ENCODE measurements at places on chromosomes 16 and 17.
A peak's percentile ranks its signal among the peaks of the same experiment; 100 is the strongest.

- no peak for DNase-seq
Observed at GRCh38 chr17:82097919-82098168, 192 bp downstream of the FASN start.

GRCh38 chr17:20123209-20123608 is 114.0 kb downstream of the SPECC1 start:
- DNase-seq, result no peak

DNA sequence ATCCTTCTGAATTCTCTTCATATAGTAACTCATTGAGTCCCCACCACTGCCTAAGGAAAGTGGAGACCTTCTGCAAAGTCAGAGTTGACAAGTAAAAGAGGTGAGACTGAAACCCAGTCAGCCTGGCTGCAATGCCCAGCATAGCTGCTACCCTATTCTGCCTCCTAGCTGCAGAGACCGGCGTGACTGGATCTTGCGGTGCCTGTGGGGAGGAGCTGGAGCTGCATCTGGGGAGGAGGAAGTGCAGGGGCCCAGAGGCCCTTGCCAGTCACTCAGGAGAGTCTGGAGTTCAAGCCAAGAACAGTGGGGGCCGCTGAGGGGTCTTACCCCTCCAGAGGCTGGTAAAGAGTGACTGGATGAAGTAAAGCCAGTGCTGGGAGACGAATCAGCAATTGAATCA is 35.0 kb upstream of the ZNF423 start:
- no peak for DNase-seq

DNA sequence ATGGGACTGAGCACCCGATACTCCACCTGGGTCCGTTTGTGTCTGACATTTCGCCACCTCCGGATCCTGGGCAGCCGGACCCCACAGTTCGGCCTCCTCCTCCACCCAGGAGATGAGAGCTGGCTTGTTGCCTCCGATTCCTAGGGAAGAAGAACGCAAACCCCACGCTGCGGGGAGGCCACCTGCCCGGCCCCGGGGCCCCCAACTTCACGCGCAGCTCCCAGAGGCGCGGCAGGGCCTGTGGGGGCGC is 542 bp downstream of the ZNF764 start:
- DNase-seq, result peak; percentile 26

DNA sequence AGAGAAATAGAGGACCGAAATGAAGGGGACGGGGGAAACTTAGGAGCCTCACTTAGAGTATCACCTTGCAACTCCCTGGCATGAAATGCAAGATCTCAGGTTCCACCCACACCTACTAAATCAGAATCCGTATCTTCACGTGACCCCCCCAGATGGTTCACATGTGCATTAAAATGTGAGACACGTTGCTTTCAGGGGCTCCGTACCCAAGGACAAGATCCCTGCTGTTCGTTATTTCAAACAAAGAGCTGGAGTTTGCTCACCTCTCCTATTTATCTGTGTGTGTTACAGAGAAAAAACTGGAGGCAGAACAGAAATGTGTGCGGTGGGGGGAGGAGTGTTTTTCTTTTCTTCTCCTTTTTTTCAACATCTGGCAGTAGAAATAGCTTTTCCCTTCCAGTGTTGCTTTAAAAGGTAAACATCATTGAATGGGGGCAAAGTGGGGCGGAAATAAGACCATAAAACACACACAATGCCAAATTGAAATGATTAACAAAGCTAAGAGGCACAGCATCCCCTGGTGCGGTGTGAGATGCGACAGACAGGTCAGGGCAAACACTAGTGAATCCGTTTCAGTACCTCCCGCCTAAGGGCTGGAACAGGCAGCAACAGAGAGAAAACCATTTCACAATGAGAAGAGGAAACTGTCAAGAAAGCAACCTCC is 145.4 kb downstream of the SOX9 start:
- DNase-seq, result no peak

- peak; percentile 91 for DNase-seq
Observed at GRCh38 chr17:43578699-43579565, 32.8 kb upstream of the ETV4 start.

DNA sequence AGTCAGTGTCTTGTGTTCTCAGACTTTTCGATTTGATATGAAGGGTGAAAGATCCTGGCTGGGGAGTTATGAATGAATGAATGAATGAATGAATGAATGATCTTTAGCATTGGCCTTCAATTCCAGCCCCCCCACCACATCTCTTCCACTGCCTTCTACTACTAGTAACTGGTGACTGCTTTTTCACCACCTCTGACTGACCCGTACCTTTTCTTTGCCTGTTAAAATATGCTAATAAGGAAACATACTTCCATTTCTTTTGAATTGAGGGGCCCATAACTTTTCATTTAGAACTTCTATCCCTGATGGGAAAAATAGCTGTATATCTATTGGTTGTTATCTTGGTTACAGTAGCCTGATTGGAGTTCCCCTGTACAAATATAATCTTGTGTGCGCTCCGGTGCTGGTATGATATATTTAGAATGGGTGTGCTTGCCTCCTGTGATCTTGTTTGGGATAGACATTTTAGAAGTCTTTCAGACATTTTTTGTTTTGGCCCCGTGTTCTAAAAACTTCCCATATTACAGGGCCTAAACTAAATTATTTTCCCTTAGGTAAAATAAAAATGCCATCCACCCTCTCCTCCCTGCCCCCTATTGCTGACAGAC is 3.4 kb downstream of the LYRM1 start:
- DNase-seq, result no peak

DNA sequence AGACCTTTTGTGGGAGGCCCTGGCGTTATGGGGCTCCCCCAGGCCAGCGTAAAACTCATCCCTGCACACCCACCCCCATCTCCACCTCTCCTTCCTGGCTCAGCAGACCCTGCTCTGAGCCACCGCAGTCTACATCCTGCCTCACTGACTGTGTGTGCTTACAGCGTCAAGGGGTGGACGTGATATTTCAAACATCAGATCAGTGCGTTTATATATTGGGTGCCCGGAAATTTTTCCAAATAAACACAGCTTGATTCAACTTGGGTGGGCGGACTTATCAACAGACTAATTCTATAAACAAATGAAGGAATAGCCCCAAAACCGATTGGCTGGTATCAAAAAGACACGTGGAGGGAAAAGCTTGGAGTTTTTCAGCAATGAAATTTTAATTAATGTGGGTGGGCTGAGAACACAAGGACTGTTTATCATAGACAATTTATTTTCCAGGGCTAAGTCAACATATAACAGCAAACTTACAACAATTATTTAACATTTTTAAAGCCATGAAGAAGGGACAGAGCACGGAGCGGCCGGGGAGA is at the start of gene FOXL1:
TSS of gene FOXL1 (plus strand) at position 489 of the 539 bp plus-strand sequence. CDS start 175 bp downstream, outside the sequence.
- peak; percentile 92 for DNase-seq
